ENCODE measurements at places on chromosomes 4 and X.

GRCh38 chrX:130805903-130806302 lies 97.1 kb downstream of the ENOX2 start:
- no peak overlapping the region for H3K4me3 ChIP-seq
- H3K27me3 ChIP-seq, result no peaks in the 10 kb centered on the region
- H3K36me3 ChIP-seq, result no peaks in the 10 kb centered on the region
- H3K4me1 ChIP-seq, result no peaks in the 10 kb centered on the region

DNA sequence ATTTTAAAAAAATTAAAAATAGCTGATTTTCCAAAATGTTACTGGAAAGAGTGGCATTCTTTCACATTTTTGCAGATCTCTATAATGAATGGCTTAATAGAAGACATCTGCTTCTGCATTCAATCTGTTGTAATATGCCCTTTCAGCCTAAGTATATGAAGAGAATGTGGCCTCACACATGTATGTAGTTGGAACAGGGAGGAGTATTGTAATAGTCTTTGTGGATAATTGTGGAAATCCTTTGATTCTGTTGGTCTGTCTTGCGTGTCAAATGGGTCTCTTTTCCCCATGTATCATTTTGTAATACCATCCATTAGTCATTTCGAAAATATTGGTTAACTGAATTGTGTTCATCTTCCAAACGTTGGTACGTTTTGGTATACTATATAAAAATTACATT lies 11.6 kb downstream of the TXLNG start:
- no peak overlapping the region for H3K4me3 ChIP-seq
- DNase-seq, result no peak
- H3K36me3 ChIP-seq, result peaks cover 4% of the 10 kb centered on the region
- no peak overlapping the region for H3K27ac ChIP-seq
- H3K27me3 ChIP-seq, result no peaks in the 10 kb centered on the region

DNA sequence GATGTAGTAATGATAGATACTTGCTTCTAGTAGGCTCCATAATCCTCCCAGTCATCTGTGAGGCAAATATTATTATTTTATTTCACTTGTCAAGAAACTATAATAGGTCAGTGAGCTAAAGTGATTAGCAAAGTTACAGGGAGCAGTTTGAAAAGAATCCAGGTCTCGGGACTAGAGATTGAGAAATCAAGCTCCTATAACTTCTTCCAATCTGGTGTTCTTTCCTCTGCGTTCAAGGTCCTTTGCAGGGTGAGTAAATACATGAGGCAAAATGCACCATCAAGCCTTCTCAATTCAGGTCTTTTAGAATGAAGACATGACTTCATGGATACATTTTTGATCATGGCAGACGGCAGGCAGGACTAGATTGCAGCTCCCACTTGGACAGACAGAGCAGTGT lies 150.4 kb downstream of the FRAS1 start:
- peak; percentile 47 for DNase-seq
- H3K27ac ChIP-seq, result no peak overlapping the region
- H3K36me3 ChIP-seq, result no peaks in the 10 kb centered on the region

DNA sequence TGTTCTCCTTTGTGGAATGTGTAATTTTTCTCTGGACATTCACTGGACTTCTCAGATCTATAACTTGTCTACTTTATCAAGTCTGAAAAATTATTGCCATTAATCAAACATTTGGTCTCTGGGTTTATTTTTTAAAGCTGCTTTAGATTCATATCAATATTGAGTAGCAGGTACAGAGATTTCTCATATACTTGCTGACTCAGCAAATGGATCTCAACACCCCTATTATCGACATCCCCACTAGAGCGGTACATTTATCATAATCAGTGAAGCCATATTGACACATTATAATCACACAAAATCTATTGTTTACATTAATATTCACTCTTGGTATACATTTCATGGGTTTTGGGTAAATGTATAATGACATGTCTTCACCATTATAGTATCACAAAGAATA lies 268.7 kb downstream of the SPOCK3 start:
- DNase-seq, result no peak
- no peaks in the 10 kb centered on the region for H3K4me1 ChIP-seq
- H3K4me3 ChIP-seq, result no peak overlapping the region

- no peaks in the 10 kb centered on the region for H3K27me3 ChIP-seq
- H3K4me3 ChIP-seq, result no peak overlapping the region
- DNase-seq, result no peak
- no peaks in the 10 kb centered on the region for H3K4me1 ChIP-seq
- H3K27ac ChIP-seq, result no peak overlapping the region
Measured at GRCh38 chr4:96603641-96604040, 763.7 kb downstream of the PDHA2 start.

- H3K4me1 ChIP-seq, result no peaks in the 10 kb centered on the region
- no peak overlapping the region for H3K27ac ChIP-seq
- DNase-seq, result no peak
Measured at GRCh38 chr4:168126952-168127351, 34.6 kb downstream of the ANXA10 start.

GRCh38 chr4:137274404-137274803 lies 257.9 kb downstream of the PCDH18 start:
- H3K4me3 ChIP-seq, result no peak overlapping the region
- DNase-seq, result peak; percentile 2
- H3K27ac ChIP-seq, result no peak overlapping the region
- H3K4me1 ChIP-seq, result no peaks in the 10 kb centered on the region

DNA sequence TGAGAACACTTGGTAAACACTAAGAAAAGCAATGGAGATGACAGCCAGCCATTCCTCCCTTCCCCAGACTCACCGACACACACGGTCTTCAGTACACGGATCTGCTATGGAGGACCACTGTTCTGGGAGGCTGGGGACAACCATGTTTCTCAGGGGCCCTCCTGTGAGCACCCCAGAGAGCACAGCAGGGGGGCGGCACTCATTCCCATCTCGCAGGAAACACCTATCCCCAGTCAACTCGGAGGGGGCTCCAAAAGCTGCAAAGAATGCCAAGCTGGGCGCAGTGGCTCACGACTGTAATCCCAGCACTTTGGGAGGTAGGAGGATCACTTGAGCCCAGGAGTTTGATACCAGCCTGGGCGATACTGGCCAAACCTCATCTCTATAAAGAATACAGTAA lies 172.1 kb downstream of the AFAP1 start:
- H3K36me3 ChIP-seq, result peaks cover 83% of the 10 kb centered on the region
- DNase-seq, result no peak
- H3K27ac ChIP-seq, result no peak overlapping the region
- no peaks in the 10 kb centered on the region for H3K27me3 ChIP-seq
- H3K4me1 ChIP-seq, result peaks cover 15% of the 10 kb centered on the region
- no peak overlapping the region for H3K4me3 ChIP-seq

- no peaks in the 10 kb centered on the region for H3K36me3 ChIP-seq
- H3K27me3 ChIP-seq, result no peaks in the 10 kb centered on the region
- no peak for DNase-seq
- no peak overlapping the region for H3K27ac ChIP-seq
Measured at GRCh38 chrX:30488092-30488491, 89.5 kb downstream of the TASL start.

DNA sequence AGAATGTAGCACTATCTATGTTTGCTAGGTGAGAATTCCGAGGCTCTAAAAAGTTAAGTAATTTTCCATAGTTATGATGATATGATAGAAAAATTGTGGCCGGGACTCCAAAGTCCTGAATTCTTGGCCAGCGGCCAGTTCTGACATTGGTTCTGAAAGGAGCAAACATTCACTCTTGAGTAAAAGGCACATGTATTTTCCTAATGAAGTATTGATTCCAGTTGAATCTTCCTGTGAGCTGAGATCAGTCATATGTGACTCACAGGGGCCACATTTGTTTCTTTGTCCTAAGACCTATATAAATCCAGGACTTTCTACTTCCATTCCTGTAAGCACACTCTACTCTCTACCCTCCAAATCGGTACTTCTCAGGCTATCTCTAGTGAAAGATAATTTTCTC lies 349.9 kb downstream of the BMPR1B start:
- no peaks in the 10 kb centered on the region for H3K36me3 ChIP-seq
- peaks cover 16% of the 10 kb centered on the region for H3K4me1 ChIP-seq
- DNase-seq, result peak; percentile 77
- peak overlapping the region; percentile 17 for H3K27ac ChIP-seq

DNA sequence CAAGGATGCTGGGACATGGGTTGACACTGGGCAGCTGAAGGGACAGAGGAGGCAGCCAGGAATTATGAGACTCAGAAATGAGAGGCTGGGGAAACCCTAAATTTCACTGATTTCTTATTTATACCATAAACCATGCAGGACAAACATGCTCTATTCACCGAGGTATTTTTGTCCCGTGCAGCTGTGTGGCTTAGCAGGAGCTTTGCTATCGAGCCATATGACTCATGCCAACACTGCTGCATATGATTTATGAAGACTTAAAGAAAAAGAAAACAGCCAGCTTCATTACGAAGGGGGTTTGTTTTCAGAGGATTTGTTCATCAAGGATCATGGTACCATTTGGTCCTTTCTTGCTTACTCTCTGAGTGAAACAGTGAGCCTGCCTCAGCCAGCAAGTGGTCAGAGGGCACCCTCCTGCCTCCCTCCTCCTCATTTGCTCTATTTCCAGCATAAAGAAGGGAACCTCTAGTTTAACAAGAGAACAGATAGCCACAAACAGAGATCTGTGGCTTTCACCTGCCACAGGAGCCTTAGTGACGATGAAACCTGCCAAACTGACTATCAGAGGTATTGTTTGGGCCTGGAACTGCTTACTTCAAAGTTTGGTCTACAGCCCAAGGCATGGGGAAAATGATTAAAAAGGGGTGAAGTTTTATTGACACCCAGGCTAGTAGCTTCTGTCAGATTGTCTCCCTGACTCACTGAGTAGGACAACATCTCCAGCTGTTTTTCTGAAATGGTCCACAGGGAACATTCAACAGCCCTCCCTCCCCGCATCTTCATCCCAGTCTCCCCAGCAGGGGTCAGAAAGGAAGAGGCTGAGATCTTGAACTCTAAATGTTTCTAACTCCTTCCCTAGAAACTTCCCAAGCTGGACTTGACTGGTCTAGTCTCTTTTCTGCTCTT lies 80.1 kb upstream of the MAML3 start:
- H3K27ac ChIP-seq, result no peak overlapping the region
- no peak for DNase-seq
- peaks cover 17% of the 10 kb centered on the region for H3K4me1 ChIP-seq
- H3K27me3 ChIP-seq, result no peaks in the 10 kb centered on the region

All from large intestine (tissue), 12 donors.